ENCODE measurements at places on chromosomes 3 and 15.

- no peak for DNase-seq
Measured at GRCh38 chr15:23081271-23081670, 41.9 kb upstream of the TUBGCP5 start.

GRCh38 chr3:151843275-151843674, 29.4 kb downstream of the AADAC start:
- no peak for DNase-seq

DNA sequence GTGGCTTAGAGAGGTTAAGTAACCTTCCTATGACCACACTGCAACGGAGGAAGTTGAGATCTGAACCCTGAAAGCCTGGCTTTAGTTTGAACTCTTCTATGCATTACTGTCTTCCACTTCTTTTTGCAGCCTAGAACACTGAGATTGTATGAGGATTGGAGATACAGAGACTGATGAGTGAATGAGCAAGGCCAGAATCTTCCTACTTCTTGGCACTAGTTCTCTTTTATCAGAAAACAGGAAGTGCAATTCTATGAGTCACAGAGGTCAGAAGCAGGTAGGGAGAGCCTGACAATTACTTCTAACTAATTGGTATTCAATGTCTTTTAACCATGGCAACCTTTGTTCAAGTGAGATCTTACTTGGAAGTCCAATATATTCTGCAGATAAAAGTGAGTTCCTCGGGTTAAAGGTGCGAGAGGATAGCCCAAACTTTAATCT, 219.0 kb downstream of the SHQ1 start:
- DNase-seq = no peak

DNA sequence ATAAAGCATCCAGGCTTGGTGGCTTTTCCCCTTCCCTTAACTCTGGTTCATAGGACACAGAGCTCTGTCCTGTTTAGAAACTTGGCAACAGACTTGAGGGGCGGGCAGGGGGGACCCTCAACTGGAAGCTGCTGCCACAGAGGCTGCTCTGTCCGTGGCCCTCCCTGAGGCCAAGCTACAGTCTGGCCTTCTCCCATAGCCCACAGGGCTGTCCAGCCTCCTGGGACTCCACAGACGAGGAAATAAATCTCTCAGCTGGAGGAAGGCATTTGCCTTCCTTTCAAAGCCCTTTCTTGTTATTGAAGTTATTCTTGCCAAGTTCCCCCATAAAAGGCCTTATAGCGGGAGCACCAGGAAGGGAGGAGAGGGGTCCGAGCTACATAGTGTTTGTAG, 248.8 kb upstream of the TPM1 start:
- DNase-seq = no peak

DNA sequence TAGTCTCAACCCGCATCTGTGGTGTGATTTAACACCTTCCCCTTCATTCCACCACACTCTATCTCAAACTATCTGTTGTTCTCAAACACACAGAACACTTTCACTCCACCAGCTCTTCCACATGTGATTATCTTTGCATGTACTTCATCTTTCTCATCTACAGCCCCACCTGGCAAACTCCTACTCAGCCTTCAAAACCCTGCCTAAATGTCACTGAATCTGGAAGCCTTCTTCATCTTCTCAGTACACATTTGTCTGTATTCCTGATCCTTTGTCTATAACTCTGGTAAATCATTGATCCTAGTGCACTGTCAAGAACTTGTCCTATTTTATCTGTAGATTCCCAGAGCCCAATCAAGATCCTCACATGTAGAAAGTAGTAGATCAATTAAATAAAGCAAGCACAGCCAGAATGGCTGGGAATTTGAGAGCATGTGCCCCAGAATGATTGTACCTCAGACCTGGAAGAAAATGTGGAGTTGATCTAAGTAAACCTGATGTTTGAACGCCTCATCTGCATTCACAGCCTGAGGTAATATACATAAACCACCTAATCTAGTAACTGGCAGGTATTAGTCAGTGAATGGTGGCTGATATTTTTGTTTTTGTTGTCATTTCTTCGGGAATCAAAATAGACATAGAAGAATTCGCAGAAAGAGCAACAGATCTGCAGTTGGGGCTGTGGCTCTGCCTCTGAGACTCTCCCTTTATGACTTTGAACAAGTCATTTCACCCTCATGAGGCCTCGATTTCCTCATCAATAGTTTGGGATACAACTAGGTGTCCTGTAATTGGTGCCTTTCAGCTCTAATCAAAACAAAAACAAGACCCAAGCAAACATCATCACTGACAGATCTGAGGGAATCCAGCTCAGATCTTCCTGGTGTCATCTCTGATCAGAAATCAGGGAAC, 28.0 kb upstream of the MAGEF1 start:
- no peak for DNase-seq

DNA sequence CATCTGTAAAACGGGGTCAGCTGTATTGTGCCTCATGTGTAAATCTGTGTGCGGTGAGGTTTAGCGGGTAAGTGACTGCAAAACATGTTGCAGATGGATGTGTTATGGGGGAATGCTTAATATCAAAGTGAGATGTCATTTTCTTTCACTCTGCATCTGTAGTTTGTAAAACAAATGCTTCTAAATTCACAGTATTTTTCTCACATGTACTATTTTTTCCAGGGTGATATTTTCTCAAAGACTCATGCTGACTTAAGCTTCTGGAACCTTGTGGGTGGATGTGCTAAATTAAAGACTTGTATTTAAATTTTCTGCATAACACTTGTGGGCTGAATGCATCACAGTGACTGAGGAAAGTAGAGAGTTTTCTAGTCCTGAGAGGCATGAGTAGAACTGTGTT, 115.2 kb upstream of the TP63 start:
- DNase-seq = no peak

DNA sequence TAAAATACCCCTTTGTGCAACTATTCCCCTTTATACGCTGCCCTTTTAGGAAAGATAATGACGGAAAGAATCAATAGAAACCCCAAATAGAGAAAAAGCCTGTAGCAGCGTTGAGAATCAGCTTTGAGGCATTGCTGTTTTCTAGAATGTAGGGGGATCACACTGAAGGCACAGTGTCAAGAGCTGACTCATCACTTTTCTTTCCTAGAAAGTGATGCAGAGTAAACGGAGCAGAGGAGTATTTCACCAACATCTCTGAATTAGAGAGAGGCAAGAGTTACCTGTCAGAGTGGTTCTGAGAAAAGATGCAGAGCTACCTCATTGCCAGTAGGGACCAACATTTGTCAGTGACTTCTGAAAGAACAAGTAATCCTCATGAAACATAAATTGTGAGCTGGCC, 269.8 kb upstream of the TMC3 start:
- no peak for DNase-seq

DNA sequence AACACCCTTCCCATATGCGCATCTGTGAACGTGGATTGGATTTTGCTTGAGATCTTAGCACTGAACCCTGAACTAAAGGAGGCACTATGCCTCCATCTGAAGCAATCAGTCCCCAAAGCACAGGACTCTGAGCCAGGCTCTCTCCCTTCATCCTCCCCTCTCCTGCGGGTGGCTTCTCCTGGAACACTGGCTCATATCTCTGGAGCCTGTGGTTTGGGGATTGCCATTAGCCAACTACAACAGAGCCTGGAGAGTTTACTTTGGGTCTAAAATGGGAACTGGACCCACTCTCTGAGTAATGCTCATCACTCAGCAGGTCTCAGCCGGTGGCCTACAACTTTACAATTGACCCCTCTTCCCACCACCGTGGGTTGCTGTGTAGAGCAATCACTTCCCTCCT, 190.8 kb upstream of the HES1 start:
- DNase-seq = no peak

- DNase-seq = no peak
Measured at GRCh38 chr15:40420071-40420713, 14.6 kb downstream of the IVD start.

DNA sequence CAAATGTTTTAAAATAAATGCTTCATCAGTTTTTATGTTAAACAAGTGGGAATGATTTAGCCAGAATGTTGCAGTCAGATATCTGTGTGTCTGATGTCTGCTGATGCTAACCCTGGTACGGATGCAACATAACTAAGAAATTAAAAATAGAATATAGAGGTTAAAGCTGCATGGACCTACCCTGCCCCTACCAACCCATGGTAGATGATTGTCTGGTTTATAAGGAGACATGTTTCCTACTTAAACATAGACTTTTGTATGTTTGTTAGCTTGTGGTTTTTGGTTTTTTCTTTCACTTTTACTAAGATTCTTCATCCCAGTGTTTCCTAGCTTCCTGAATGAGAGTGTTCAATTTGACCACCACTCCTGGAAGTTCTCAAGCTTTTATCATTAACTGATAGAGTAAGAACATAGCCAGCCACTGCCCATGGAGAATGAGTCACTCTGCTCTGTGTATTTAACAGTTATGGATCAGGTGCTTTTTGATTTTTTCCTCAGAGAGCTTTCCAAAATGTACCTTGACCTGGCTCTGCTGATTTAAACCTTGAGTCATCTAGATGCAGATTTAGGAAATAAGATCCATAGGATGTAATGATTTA, 70.7 kb upstream of the VEPH1 start:
- DNase-seq = no peak

- DNase-seq = no peak
Measured at GRCh38 chr3:179606534-179607085, 2.0 kb downstream of the NDUFB5 start.

DNA sequence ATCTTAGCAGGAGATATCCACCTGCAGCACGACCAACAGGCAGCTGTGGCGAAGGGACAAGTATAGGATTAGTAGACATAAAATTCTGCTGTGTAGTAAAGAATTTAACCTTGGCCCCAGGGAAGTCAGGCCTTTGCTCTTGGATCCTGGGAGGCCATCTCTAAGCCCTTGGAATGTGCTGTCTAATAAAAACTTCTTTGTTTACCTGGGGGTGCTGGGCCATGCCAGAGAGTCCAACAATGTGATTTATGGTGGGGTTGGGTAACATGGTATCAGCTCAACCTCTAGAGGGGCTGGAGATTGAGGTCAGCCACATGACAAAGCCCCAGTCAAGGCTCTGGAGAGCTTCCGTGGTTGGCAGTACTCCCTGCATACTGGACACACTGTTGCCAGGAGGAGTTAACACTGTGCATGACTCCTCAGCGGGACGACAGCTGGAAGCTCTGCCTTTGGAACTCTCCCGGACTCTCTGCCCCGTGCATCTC, 52.4 kb downstream of the HEG1 start:
- no peak for DNase-seq

- DNase-seq = peak; percentile 37
Measured at GRCh38 chr3:60010781-60011180, 961.0 kb upstream of the CFAP20DC start.

- DNase-seq = no peak
Measured at GRCh38 chr3:188396251-188396650, 242.3 kb downstream of the LPP start.

DNA sequence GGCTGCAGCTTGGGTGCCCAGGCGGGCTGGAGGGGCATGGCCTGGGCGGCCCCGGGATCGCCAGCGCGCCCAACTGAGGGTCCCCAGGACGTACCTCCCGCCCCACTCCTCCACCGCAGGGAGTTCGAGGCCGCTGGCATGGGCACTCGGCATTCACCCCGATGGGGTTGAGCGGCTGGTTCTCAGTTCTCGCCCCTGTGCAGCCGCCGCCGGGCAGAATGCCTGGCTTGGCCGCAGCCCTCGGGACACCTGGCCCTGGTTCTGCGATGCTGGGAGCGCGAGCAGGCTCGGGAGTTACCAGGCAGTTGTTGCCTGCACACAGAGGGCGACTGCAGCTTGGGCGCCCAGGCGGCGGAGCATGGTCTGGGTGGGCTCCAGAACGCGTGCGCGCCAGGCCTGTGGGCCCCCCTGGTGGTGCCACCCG, 121.4 kb downstream of the LMLN start:
- DNase-seq = no peak

DNA sequence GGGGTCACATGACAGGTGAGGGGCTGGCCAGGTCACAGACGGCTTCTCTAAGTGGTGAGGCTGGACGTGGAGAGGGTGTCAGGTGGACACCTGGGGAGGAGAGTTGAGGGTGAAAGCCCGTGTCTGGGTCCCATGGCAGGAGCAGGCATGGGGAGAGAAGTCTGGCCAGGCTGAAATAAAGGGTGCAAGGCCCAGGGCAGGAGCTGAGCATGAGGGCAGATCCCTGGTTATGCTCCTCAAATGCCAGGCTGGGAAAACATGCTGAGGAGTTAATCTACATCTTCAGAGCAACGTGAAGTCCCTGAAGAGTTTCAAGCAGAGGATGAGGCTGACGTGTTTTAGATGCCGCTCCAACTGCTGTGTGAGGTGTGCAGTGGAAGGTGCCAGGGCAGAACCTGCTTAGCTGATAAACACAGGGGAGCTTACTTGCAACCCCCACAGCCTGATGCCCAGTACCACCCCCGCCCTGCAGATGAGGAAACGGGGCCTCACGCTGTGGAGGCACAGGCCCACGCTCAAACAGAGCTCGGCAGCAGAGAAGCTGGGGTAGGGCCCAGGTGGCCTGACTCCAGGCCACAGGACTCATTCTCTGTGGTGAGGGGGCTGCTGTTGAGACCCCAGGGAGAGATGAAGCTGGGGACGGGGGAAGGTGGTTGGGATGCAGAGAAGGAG, 40.5 kb downstream of the HCN4 start:
- no peak for DNase-seq

GRCh38 chr3:36814066-36814717, 49.8 kb upstream of the DCLK3 start:
- DNase-seq = no peak

- no peak for DNase-seq
Measured at GRCh38 chr3:69781593-69781992, 42.3 kb downstream of the MITF start.

DNA sequence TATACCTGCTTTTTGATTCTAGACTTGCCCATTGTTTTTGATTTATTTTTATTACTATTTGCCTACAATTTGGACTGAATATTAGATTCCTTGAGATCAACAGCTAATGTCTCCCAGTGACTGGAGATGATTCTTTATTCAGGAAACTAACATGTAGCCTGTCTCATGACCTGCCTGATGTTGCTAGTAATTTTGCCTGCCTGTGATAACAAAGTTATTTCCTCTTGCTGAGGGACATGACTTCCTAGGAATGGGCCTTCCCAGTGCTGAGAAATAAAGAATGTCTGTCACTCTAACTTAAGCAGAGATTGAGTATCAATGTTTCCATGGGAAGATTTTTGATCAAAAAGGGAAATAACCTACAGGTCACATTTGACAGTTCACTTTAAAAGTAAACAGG, 13.4 kb upstream of the NPHP3 start:
- DNase-seq = no peak

- no peak for DNase-seq
Measured at GRCh38 chr15:85620690-85621049, 174.1 kb downstream of the KLHL25 start.

- DNase-seq = peak; percentile 84
Measured at GRCh38 chr3:50227390-50228183, 8.4 kb upstream of the GNAI2 start.

GRCh38 chr15:75109021-75109735, 85.8 kb downstream of the PPCDC start:
- no peak for DNase-seq

DNA sequence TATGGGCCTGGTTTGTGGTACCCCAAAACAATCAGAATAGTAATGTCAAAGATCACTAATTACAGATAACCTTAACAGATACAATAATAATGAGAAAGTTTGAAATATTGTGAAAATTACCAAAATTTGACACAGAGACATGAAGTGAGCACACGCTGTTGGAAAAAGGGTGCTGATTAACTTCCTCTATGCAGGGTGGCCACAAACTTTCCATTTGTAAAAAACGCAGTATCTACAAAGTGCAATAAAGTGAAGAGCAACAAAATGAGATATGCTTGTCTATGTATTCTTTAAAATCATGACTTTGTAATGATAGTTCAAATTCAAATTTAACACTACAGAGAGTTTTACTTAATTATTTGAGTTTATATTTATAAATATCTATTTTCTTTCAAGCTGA, 7.6 kb upstream of the TIGIT start:
- no peak for DNase-seq
